NCI-H446 (cell line): ENCODE measurements at places on chromosomes 11 and 22.

DNA sequence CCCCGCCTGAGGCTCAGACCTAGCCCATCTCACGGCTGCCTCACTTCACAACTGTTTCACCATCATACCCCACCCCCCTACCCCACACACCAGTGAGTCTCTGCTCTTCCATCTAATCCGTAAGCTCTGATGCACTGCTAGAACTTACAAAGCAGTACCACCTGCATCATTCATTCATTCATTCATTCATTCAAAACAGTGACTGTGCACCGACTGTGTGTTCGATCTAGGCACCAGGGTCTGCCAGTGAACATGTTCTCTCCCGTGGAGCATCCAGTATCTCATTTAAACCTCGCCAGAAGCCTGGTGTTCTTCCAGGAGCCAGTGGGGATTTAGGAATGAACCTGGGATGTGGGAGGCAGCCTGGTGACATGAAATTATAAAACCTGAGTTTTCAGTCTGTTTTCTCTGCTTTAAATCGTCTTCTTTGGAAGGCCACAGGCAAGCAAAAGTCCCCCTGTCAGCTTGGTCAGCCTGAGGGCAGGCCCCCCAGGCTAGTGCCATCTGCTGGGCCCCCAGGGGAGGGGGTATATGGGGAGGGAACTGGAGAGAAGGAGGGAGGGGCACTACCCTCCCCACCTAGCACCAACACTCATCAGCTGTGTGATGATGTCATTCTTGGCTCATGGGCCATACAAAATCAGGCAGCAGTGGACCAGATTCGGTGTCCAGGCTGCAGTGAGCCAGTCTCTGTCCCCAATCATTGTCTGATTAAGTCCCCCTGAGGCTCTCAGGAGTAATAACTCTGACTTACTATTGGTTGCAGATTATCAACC, 18.4 kb downstream of the TMPRSS6 start:
- DNase-seq, result no peak

DNA sequence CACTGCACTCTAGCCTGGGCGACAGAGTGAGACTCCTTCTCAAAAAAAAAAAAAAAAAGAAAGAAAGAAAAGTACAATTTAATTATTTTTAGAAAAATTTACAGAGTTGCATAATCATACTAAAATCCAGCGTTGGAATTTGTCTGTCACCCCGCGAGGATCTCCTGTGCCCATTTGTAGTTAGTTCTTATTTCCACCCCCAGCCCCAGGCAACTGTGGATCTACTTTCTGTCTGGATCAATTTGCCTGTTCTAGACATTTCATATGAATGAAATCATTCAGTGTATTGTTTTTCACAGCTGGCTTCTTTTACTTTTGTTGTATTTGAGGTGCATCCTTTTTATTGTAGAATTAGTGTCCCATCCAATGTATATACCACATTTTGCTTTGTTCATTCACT, 102.6 kb upstream of the RASSF10 start:
- DNase-seq, result no peak

DNA sequence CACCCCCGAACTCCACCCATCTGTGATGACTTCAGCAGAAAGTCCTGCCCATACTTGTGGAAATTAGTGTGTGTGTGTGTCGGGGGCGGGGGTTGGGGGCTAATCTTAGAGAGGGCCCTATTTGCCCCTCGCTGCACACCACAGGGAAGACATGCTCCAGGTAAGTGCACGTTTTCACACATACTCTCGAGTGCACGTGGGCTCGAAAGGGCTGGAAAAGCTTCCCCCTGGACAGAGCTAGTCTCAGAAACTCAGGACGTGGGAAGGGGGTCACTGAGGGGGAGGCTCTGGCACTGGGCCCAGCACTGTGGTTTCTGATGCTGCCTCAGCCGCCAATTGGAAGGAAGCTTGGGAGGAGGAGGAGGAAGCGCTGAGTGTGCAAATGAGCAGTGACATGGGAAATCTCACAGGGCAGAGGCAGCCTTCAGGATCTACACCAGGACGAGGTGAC, 40.7 kb upstream of the CD82 start:
- no peak for DNase-seq

GRCh38 chr11:76587820-76588454, 82.6 kb downstream of the LRRC32 start:
- no peak for DNase-seq

GRCh38 chr11:128941573-128942271, 949 bp downstream of the TP53AIP1 start:
- no peak for DNase-seq

GRCh38 chr11:76626921-76627401, 43.6 kb downstream of the LRRC32 start:
- DNase-seq, result no peak

- DNase-seq, result no peak
These were observed 179.9 kb upstream of the PLET1 start for GRCh38 chr11:112440518-112440917.

- no peak for DNase-seq
These were observed 214.3 kb downstream of the CTTN start for GRCh38 chr11:70612459-70613141.
